ENCODE measurements at places on chromosomes 1 and 21.
A peak's percentile ranks its signal among the peaks of the same experiment; 100 is the strongest.

DNA sequence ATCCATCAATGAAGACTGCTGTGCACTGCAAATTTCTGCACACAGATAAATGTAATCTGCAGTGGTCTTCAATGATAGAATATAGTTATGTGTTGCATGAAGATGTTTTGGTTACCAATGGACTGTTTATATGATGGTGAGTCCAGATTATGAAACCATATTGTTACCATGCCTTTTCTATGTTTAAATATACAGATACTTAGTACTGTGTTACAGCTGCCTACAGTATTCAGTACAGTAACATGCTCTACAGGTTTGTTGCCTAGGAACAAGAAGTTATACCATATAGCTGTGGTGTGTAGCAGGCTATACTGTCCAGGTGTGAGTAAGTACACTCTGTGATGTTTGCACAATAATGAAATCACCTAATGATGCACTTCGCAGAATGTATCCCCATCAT lies 40.8 kb downstream of the SORT1 start:
- no peak for DNase-seq

DNA sequence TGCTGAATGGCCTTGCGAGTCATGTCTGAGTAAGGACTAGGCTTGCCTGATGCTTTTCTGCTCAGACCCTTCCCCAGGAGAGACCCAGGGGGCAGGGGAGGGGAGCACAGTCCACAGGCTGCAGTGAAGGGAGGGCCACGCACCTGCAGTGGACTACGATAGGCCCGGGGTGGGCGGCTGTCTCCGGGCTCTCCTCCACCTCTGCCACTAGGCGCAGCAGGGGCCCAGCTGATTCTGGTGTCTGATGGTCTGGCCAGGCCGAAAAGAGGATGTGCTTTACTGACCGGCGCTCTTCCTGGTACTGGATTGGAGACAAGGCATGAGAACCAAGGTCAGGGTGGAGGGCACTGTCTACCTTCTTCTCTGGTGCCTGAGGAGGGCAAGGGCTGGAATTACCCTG lies 7.9 kb upstream of the ARL8A start:
- no peak for DNase-seq

GRCh38 chr1:159900086-159900680 lies at the start of gene CFAP45:
Gene CFAP45, minus strand, starts transcription at chr1:159900165. Its CDS starts 67 bp downstream, at chr1:159900098.
- DNase-seq, result peak; percentile 7

DNA sequence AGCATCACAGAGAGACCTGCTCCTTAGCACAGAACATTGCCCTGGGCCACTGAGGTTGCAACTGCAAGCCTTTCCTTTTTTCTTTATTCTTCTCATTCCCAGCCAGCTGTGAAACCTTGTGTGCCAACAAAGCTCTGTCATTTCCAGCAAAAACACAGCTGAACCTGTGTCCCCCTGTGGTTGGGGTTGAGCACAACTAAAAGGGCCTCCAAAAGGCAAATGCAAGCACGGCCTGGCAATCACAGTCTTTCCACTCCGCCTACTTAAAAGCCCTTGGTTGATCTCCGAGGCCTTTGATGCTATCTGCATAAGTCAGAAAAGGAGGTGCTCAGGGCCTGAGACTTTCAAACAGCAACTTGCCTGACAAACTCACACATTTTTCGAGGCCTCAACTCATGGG lies 32.7 kb downstream of the SUSD4 start:
- no peak for DNase-seq

GRCh38 chr1:45334308-45335245 lies 5.4 kb upstream of the TOE1 start:
- no peak for DNase-seq

GRCh38 chr1:66370462-66370971 lies 163.4 kb upstream of the SGIP1 start:
- DNase-seq, result no peak

- peak; percentile 42 for DNase-seq
These were observed 494 bp downstream of the APH1A start for GRCh38 chr1:150268340-150268704.

DNA sequence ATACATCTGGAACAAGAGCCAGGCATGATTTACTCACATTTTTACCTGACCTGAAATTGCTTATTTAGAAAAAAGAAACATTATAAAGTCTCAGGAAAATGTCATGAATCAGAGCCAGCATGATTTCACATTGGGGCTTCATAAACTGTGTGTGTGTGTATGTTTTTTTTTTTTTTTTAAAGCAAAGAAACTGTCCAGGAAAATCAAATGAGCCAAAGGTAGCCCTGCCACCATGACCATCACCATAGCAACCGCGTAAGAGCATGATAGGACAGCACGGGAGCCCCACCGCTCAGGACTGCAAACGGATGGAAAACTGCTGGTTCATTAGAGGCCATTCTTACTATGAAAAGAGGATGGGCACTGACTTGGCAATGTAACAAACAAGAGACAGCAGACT lies 139.2 kb downstream of the NTMT2 start:
- DNase-seq, result no peak

DNA sequence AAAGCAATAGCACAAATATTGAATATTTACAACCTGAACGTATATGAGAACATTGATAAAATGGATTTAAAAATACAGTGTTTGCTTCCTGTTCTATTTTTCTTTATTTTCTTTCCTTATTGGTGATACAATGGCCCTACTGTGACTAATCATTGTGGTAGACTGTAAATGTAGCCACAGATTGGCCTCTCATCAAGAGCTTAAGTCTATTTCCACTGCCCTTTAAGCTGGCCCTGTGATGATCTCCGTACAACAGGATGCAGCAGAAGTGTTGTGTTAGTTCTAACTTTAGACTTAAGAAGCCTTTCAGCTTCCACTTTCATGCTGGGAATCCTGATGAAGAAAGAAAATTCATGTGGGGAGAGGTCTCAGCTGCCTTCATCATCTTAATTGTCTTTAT lies 285.6 kb upstream of the B3GALT2 start:
- no peak for DNase-seq

DNA sequence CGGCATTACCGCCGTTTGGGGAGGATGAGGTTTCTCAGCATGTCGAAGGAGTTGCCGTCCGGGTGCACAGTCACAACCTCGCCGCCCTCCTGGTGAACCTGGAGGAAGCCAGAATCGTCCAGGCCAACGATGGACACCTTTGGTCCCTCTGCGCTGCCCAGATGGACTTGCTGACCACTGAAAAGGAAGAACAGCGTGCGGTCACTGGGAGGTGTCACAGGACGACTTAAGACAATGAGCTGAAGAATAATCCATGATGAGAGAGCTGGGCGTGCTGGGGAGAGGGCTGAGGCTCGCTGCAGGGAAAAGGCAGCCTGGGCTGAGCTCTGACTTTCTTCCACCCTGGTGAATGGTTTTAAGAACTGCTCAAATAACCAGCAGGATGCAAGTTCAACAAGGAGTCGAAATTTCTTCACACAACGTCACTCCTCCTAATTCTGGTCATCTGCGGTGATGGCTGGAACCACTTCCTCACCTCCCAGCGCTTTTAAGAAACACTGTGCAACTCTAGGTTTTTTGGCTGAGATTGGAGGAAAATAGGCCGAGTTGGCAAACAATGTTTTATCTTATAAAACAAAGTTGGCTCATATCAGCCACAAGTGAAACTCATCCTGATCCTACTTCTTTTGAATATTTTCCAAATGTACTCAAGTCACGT lies 55.5 kb downstream of the SIM2 start:
- no peak for DNase-seq

- peak; percentile 73 for DNase-seq
These were observed 52.4 kb downstream of the CHD5 start for GRCh38 chr1:6127587-6128163.

GRCh38 chr21:19557046-19557445 lies 1153.5 kb upstream of the TMPRSS15 start:
- no peak for DNase-seq

DNA sequence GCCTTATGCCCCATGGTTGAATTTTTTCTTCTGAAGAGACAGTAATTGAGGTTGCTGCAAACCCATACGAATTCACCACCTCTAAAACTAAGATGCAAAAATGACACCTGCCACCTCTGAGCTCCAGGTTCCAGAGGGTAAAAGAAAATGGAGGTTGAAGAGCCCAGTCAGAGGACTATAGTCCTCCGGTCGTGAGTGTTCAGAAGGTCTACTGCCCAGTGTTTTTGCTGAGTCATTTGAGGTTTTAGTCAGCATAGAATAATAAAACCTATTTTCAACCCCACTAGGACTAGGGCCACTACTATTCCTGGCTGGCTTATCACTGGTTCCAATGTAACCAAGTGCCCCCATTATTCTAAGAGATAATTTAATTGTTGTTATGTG lies 12.9 kb upstream of the SLAMF7 start:
- DNase-seq, result no peak

DNA sequence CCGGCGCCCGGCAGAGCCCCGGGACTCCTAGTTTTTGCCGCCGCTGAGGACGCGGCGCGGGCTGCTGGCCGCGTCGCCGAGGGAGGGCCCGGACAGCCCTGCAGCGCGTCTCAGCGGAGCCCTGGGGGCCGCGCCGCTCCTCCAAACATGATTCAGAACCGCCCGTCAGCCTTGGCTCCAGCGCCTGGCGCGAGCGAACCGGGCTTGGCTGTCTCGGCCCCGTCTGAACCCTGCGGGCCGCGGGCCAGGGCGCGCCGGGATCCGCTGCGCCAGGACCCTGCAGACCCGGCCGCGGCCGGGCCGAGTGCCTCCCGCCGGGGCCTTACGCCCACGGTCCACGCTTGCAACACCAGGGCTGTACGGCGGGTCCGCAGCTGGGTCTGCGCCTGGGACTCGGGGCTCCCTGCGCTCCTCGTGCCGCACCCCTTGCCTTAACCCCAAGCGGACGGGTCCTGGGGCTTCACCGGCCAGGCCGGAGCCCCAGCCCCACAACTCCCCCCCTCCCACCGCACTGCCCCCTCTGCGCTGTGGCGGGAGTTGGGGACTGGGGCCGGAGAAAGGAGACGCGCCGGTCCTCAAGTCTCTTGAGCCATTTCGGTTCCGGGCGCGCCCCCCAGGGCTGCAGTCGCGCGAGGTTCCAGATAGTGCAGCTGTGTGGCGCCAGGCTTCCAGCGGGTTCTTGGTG lies 48.4 kb upstream of the CD34 start:
- peak; percentile 33 for DNase-seq

- DNase-seq, result no peak
These were observed 172.6 kb downstream of the APP start for GRCh38 chr21:25997788-25998611.
